NCI-H1092 (cell line): ENCODE measurements at places on chromosomes 16 and 17.

DNA sequence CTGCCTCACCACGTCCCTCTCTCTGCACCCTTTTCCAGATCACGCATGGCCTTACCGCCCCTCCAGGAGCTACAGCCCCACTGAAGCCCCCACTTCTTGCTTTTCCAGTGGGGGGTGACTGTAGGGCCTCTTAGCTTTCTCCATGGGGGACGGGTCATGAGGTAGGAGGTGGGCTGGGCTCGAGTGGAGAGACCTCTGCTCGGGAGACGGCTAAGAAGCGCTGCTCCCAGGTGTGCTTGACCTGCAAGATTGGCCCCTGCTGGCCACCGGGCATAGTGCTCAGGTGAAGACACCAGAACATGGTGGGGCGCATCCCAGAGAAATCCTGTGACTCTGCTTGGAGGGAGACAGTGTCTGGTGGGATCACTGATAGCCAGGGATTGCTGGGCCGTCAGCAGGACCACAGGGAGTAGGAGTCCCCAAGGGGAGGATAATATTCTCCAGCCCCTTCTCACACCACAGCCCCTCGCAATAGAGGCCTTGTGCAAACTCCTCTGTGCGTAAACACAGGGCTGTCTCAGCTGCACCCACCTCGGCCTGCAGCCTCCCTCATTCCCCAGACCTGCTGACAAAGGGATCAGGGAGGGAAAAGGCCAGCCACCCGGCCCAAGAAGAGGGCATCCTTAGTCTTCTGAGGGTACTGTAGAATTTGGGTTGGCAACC is 8.9 kb upstream of the GALK1 start:
- no peak for DNase-seq

DNA sequence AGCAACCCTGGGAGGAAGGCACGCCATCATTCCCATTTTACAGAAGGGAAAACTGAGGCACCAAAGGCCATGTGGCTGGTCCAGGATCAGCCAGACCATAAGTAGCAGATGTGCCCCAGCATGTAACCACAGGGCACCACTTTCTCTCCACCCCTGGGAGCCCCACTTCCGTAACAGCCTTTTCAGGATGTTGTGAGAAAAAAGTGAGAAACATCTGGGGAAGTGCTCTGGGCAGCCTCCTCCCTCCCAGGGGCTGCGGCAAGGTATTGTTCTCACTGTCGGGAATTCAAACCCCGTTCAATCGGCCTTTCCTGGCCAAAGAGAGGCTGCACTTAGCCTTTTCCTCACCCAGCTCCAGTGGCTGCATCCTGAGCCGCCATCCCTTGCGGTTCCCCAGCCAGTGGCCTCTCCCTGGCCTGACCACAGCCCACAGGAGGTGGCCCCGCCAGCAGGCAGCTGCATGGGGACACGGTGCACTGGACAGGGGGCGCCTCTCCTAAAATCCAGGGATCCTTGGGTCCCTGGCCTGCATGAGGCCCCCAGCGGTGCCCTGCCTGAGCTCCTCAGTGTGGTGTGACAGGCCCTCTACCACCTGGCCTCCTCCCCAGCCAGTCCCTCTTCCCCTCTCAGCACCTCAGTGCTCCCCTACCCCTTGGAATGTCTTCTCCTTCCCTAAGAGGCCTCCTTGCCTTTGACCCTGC is 5.7 kb upstream of the CDH5 start:
- no peak for DNase-seq

GRCh38 chr16:35305476-35305875 is 1846.1 kb downstream of the TP53TG3F start:
- DNase-seq: no peak

- no peak for DNase-seq
Measured at GRCh38 chr17:869567-870525, 87.7 kb downstream of the MRM3 start.

DNA sequence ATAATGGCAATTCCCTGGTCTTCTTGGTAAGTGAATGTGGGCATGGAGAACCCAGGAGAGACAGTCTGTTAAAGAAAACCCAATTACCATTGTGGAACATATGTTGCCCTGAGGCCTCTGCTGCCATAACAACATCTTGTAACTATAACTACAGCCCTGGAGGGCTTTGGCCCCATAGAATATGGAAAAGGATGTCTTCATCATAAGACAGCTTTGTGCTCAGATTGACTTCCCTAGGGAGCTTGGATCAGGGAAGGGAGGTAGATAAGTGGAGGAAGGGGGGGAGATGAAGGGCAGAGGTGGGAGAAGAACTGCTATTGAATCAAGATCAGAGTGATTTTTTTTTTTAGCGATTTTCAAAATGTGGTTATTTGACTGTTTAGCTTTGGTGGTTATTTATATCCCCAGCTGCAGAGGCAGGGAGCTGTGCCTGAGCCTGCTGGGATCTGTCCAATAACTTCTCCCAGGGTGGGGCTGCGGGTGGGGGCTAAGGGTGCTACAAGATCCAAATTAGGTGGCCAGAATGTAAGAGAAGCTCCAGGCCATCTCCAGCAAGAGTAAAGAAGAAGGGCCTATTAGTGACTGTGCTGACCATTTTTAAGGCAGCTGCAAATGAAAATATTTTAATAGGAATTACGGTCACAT is 5.3 kb upstream of the KAT7 start:
- no peak for DNase-seq

DNA sequence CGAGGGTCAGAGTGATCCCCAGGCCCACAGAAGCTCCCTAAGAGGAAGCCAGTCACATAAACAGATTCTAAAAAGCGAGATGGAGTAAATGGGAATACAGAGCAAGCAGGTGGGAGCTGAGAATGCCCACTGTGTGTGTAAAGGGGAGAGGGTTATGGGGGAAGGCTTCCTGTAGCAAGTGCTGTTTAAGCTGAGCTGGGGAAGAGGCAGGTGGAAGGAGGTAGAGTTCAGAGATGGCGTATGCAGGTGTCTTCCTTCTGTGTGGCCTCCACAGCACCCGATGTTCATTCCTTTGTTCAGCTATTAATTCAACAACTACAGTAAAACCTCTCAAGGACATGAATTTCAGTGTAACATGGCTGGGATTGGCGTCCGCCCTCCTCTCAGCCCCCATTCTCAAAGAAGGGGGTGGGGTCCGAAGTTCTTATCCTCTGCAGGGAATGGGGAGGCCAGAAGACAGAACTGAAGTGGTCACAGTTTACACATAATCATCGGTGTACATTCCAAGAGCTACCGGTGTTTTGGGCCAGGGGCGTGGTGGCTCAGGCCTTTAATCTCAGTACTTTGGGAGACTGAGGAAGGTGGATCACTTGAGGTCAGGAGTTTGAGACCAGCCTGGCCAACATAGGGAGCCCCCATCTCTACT is 1.8 kb downstream of the EEF2K start:
- no peak for DNase-seq

DNA sequence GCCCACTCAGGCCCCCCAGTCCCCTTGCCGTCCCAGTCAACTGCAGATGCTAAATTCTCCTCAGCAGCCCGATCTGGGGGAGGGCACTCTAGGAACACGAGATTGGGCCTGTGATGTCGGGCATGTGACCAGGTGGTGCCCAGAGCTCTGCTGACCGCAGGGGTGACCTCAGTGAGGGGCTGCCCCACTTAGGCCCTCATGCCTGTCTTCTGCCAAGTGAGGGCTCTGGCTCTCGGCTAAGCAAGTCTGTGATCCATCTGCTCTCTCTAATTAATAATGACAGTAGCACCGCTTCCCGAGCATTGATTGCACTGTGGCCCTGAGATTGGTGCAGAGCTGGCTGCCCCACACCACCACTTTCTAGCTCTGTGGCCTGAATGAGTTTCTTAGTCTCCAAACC is 138.8 kb downstream of the MRM1 start:
- DNase-seq: no peak

- no peak for DNase-seq
Measured at GRCh38 chr16:30079480-30079879, 3.7 kb downstream of the PPP4C start.

- no peak for DNase-seq
Measured at GRCh38 chr17:76124582-76125390, 16.3 kb downstream of the FOXJ1 start.

- DNase-seq: no peak
Measured at GRCh38 chr17:40352237-40352778, 12.2 kb downstream of the GJD3 start.

GRCh38 chr16:48361540-48362144 is 23.6 kb downstream of the SIAH1 start:
- DNase-seq: no peak

DNA sequence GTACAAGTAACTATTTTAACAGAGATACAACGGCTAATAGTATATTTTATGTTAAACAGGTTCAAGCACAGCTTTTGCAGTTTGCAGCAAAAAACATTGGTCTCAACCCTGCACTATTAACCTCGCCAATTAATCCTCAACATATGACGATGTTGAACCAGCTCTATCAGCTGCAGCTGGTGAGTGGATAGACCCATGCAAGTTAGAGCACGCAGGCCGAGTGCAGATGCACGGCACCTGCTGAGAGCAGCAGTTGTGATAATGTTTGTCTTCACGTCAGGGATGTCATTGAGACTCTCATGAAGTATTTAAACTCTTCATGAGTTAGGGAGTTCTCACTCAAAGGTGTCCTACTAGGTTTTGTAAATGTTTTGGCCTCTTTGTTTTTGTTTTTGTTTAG is 45.6 kb downstream of the TMC6 start:
- no peak for DNase-seq

DNA sequence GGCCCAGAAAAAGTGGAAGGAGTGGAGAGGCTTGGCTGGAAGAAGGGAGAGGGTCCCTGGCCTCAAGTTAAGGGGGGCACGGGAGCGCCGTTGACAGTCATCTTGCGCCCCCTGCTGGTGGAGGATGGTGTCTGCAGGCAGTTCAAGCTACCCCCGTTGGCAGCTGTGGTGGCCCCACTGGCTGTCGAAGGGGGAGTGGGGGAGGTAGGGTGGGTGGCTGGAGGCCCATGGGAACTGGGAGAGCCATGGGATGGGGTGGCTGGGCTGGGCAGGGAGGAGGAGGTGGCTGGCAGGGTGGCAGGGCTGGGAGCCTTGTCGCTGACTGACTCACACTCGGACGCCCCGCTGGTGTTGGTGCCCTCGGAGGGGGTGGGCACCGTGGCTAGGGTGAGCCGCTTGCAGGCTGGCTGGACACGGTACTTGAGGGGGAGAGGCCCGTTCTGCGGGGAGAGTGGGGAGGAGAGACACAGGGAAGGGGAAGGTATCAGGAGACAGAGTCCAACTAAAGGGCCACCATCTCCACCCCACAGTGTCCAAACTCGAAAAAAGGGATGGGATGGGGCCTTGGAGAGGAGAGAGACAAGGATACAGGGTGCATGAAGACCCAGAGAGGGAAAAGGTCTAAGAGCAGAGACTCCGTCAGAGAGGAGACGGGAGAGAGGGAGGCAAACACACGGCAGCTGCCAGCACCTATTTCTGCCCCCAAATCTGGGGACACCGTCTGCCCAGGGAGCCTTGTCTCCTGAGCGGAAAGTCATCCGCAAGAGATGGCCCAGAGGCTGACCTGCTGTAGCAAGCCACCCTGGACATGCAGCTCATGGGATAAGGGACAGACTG is 5.2 kb downstream of the CISD3 start:
- DNase-seq: peak; percentile 30

DNA sequence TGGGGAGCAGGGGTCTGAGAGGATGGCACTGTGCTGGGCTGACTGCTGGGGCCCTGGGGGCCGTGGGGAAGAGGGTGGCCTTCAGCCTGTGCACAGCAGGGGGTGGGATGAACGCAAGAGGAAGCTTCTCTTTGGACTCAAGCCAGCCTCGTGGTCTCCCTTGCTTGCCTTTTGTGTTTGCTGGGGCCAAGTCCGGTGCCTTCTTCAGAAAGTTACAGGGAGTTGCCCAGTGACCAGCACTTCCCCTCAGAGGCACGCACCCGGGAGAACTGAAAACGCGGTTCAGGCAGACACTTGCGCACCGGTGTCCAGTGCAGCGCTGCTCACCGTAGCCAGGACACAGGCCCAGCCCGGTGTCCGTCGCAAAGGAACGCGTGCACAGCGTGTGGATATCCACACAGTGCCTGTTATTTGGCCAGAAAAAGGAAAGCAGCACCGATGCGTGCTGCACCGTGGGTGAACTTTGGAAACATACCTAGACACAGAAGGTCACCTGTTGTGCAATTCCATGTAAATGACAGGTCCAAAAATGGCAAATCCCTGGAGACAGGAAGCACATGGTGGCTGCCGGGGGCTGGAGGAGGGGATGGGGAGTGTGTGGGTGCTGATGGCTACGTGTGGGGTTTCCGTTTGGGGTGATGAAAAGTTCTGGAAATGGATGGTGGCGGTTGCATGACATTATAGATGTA is 29.4 kb upstream of the NUDT16L1 start:
- peak; percentile 21 for DNase-seq

GRCh38 chr17:77188084-77189066 is 47.6 kb downstream of the SEC14L1 start:
- DNase-seq: no peak
